NCI-H226 (cell line): ENCODE measurements at places on chromosomes 1 and 21.

DNA sequence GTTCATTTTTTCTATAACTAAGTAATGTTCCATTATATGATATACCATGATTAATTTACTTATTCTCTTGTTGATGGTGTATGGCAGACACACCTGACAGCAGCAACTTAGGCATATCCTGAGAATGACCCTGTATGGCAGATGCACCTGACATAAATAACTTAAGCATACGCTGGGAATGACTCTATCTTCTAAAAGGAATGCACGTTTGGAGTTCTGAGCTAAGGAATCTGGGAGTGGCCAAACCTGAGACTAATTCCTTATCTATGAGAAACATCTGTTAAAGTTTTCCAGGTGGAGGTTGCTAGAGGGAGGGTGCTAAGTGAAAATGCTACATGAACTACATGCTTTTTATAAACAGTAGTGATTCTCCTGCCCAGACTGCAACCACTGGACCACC is 96.7 kb upstream of the RGS18 start:
- DNase-seq: no peak

DNA sequence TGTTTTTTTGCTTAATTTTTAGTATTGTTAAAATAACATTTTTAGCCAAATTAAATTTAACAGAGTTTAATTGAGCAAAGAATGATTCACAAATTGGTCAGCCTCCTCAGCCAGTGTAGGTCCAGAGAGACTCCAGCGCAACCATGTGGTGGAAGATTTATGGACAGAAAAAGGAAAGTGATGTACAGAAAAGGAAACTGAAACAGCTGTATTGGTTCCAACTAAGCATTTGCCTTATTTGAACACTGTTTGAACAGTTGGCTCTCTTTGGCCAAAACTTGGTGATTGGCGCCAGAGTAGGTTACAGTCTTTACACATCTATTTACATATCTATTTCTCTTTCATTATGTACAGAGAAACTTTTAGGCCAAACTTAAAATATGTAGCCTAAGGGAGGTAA is 19.4 kb downstream of the RPS6KC1 start:
- peak; percentile 12 for DNase-seq

GRCh38 chr1:228417061-228417460 is 400 bp upstream of the TRIM17 start:
- DNase-seq: no peak

DNA sequence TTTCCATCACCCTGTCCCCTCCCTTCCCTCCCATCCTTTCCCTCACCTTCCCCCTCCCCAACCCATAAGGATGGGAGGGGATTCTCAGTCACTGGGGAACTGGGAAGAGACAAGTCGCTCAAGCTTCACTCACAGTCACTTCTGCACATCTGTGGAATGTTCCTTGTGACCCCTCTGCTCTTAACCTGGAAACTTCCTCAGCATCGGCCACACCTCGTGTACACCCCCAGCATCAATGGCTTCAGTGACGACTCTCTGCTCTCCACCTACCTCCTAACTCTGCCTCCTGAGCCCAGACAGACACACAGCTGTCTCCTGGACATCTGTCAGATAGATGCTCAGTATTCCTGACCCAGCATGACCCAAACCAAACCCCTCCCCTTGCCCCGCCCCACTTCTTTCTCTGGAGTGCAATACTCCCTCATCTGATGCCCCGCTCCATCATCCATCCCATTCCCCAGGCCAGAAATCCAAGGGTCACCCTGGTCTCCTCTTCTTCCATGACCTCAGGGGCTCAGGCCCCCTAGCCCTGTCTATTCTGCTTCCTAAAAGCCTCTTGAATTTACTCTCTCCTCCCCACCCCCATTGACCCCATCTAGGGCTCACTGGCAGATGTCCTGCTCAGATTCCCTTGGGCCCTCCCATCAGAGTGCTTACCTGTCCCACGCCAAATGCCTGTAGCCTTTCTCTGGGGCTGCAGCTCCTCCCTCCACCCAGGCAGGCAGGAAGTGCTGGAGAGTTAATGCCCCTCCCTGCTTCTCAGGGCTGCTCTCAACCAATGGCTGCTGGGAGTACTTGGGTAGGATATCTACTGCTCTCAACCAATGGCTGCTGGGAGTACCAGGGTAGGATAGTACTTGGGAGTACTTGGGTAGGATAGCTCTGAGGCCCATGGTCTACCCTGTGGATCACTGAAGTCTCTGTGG is 83.1 kb upstream of the CSF3R start:
- no peak for DNase-seq

DNA sequence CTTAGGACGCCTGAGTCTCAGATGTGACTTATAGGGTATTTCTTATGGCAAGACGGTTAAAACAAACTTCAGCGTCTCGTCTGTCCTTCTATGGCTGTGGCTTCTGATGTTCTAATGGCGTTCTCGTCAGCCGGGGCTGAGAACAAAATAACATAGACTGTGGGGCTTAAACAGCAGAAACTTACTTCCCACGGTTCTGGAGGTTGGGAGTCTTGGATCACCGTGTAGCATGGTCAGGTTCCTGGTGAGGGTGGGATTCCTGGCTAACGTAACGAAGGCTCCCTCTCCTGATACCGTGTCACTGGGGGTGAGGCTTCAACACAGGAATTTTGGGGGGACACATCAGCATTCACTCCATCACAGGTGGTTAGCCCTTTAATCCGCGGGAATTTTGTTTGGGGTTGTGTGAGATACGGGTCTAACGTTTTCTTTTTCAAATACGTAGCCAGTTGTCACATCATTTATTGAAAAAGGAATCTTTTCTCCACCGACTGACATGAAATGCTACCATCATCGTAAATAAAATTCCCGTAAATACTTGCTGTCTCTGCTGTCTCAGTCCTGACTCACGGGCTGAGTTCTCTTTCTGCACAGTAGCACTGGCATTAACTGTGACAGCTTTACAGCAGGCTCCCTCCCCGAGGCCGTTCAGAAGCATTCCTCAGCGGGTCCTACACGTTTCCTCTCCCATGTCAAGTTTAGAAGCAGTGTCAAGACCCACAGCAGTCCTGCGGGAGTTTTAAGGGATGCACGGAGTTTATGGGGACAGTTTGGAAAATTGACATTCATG is 8.1 kb upstream of the POFUT2 start:
- DNase-seq: no peak

- DNase-seq: peak; percentile 52
Observed at GRCh38 chr21:38266732-38267131, 9.9 kb downstream of the KCNJ15 start.

GRCh38 chr21:26753822-26754221 is 91.4 kb downstream of the ADAMTS1 start:
- DNase-seq: no peak

DNA sequence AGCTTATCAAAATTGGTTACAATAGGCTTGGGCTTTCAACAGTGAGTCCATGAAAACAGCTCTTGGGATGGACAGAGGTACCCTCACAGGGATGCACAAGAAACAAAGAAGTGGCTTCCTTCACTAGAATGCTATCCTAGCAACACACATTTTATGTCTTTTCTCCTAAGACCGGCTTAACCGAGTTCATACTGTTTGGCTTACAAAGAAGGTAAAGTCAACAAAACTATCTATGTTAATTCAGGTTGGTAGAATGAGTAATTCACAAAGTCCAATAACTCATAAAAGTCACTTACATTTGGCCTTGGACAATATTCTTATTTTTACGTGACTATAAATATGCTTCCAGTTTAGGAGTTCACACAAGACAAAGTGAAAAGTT is 9.0 kb downstream of the ERG start:
- no peak for DNase-seq

GRCh38 chr1:199684686-199685273 is 342.7 kb upstream of the NR5A2 start:
- peak; percentile 45 for DNase-seq

GRCh38 chr21:28437061-28437460 is 555.6 kb downstream of the LTN1 start:
- no peak for DNase-seq

GRCh38 chr21:37547615-37548200 is 181.1 kb downstream of the DYRK1A start:
- no peak for DNase-seq

DNA sequence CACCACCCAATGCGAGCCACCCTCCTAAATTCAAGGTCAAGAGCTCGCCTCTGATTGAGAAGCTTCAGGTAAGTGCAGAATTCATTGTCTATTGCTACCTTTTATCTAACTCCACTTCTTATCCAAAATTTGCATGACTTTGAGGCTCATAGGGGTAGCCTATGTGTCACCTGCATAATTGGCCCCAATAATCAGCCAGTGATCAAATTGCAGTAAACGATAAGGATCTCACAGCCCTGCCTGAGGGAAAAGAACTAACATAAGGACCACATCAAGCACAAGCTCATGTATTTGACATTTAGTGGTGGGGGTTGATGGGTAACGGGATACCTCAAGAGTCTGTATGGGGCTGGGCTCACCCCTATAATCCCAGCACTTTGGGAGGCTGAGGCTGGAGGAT is 31.7 kb upstream of the MPZL1 start:
- DNase-seq: no peak

DNA sequence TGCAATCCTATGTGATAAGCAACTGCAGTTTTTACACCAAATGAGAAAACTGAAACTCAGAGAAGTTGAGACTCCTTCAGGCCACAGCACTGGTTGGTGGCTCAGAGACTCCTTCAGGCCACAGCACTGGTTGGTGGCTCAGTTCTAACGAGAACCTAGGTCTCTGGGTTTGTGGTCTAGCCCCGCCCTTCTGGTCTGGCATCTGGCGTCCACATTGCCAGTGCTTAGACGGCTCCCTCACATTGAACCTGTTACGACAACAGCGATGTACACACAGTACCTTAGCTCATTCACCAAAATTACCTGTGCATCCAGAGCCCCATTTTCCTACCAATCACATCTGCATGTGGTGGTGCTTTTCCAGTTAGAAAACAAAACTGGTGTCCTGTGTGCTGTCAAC is 66.1 kb downstream of the NID1 start:
- DNase-seq: no peak

GRCh38 chr1:39381839-39382238 is 109.6 kb upstream of the BMP8A start:
- peak; percentile 37 for DNase-seq

DNA sequence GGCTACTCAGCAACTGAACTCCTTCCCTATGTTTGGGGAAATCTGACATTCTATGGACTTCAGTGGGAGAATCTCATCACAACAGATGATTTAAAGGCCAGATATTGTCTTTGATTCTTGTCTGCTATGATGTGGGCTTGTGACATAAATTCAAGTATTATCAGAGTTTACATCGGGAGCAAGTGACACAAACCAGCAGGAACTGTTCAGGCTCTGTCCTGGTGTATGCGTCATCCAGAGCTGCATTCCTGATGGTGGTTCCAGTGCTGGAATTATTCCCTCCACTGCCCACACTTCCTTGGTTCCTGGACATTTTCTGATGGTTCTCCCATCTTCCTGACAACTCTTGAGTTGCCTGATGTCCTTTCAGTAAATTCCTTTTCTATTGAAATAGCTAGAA is 10.8 kb upstream of the LSM10 start:
- no peak for DNase-seq

DNA sequence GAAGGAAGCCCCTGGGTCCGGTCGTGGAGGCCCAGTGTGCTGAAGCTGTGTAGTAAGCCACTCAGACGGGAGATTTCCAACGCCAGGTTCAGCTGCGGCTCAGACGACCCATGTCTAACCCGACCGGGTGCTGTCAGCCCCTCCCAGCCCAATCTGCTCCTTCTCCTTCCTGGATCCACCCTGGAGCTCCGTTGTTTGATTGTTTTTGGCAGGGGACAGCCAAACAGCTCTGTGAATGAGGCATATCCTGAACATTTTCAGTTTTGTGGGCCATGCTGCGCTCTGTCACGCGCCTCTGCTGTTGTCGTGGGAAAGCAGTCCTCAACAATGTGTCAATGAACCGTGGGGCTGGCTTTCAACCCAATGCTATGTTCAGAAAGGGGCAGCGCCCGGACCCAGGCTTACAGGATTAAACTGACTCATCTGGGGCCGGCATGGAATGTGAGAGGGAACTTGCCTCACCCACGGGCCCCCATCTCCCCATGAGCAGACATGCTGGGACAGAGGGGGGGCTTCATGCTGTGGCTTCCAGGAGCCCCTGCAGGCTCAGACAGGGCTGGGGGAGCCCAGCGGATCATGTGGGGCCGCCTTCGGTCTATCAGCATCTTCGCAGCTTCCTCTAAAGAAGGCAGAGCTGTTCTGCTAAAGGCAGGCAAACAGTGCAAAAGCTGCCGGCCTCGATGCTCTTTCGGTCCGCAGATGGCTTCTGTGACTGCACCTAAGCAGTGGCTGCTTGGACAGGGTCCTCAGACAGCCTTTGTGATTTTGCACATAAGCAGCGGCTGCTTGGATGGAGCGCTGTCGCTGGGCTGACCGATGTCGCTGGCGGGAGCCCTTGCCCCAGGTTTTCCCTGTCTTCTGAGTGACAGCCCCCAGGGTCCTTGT is 101.7 kb downstream of the RIPK4 start:
- no peak for DNase-seq

DNA sequence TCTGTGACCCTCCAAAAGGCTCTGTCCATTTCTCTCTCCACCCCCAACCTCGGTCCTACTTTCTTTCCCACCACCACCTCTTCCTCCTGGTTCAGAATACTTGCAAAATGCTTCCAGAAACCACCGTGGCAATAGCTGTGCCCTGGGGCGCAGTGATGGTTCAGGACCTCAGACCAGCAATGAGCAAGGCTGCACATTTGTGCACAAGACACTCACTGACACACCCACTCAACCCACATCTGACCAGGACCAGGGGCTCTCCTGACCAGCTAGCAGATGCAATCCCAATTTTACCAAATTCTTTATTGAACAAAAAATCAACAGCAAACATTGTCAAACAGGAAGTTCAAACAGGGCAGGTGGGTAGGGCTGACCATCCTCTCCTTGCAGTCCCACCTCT is 25.7 kb downstream of the SPOCD1 start:
- DNase-seq: no peak

DNA sequence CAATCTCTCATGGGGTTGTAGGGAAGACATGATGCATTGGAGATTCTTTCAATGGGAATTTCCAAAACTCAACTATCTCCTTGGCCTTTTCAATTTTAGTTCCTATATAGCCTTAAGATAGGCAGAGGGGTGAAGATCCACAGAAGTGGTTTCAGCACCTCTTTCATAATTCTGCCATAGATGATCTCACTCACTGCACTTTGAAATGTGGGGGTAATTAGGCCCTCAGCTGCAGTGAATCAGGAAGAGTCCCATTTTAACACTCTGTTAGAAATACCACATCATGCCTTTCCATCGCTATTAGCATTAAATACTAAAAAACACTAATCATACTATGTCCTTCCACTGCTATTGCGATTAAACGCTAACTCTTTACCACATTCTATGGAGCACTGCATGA is 25.1 kb upstream of the EEIG2 start:
- no peak for DNase-seq

DNA sequence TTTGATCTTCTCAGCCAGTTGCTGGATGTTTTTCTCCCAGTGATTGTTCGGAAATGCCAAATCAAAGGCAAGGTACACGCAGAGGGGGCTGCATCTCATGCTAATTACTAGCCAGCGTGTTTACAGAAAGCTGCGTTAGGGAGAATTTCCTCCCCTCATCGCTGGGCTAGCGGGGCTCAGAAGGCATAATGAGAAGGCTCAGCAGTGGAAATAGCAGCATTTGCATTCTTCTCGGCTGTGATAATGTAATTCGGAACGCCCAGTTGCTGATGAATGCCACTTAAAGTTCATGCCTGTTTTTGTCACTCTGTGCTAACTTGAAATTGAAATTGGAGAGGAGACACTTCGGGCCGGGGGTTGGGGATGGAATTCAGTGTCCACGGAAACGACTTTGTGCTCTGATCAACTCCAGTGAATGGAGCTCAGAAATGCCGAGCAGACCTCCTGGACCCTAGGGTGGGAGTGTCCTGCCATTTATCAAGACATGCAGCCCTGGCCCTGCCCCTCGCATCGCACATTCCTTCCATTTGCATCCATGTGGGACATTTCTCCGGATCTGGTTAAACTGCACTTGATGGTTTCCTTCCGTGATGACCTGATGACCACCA is 313.4 kb upstream of the C1orf174 start:
- DNase-seq: no peak

GRCh38 chr21:18449605-18450550 is 46.3 kb upstream of the TMPRSS15 start:
- peak; percentile 67 for DNase-seq
